ENCODE measurements at places on chromosomes 12 and 14.
A peak's percentile ranks its signal among the peaks of the same experiment; 100 is the strongest.

DNA sequence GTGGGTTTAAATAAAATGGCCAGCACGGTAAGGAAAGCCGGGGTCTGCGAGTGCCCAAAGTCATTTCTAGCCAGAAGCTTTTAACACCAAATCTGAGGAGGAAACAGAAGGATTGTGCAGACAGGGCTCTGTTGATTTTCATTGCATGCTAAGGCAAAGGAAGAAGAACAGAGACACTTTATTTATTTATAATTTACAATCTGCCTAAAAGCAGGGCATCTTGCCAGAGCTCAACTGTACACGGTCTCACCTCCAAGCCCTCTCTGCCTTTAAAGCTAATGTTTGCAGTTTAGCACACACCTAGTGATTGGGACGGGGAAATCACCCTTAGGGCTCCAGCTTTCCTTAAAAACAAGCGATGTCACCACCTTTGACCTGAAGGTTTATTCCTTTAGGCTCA is 4.0 kb downstream of the KCNA5 start:
- no peak for DNase-seq

DNA sequence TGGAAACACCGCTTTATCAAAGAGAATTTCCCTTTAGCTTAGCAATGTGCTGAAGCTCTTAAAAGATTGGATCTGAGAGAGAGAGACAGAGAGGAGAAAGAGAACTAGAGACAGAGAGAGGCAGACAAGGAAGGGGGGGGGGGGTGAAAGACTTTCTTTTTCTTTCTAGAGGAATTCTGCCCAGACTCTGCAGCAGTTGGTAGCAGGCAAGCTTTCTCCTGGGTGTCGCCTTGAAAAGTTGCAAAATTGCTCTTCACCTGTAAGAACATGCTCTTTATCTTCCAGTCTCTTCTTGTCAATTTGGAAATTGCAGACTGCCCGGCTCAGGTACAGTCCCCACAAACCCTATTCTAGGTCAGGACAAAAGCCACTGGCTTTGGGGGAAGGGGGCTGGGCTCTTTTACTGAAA is 2.9 kb upstream of the OTX2 start:
- no peak for DNase-seq

GRCh38 chr12:103503546-103504480 is 8.0 kb upstream of the C12orf42 start:
- DNase-seq: peak; percentile 60

DNA sequence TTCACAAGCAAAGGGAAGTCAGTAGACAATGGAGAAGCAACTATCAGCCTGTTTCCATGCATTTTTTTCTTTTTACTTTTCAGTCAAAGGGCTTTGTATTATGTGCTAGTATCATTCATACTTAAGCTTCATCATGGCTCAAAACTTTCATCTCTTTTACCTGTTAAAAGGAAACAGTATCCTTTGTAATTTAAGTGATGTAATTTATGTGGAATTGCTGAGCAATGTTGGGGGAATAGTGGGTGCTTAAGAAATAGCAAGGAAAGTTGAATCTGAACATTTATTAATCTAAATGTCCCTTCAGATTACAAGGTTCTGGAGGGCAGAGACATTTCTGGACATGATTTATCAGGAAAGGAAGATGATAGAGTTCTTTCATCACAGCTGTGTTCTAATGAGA is 915.3 kb downstream of the VRK1 start:
- no peak for DNase-seq

- DNase-seq: no peak
These were observed 210.4 kb downstream of the ETV6 start for GRCh38 chr12:11859705-11860425.

GRCh38 chr12:4812624-4813327 is 92.6 kb downstream of the GALNT8 start:
- no peak for DNase-seq

- no peak for DNase-seq
These were observed 67.6 kb downstream of the PIWIL1 start for GRCh38 chr12:130405332-130405731.
